Stimulated activated CD8-positive, alpha-beta memory T cell treated with anti-CD3 and anti-CD28 coated beads, Interleukin-15, amount 100 ng/mL, for 48 hours (primary cell): ENCODE measurements at places on chromosomes 2 and 18.

- DNase-seq: no peak
These were observed 859 bp downstream of the GREB1L start for GRCh38 chr18:21242780-21243401.

DNA sequence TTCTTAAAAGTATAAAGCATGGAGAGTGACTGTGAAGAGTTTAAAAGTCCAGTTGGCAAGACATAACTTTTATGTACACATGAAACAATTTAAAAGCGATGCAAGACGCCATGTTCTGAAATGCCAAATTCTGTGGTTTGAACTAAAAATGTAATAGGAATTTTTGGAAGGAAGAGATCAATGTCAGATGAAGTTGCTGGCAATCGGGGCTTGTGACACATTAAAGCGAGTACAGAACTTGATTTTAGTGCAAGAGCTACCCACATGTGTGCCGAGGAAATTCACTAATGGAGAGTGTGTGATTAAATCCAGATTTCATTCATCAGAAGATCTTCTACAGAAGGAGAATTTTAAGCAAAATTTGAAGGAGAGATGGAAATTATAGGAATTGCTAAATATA lies 220.2 kb upstream of the CCDC68 start:
- no peak for DNase-seq

DNA sequence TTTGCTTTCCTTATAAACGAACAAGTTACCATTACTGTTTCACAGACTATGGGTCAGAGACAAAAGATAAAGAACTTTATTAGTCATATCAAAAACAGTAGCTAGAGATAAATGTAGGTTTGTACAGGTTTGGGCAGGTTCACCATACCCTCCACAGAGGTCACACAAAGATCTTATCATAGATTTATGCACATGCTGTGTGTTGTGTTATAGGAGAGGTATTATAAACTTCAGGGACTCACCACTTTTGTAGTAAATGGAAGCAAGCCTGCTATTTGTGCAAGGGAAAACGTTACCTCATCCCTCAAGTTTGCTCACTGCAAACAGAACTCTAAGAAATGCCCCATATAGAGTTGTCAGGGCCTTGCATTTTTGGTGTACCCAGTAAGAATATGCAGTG lies 584.5 kb upstream of the LRRTM1 start:
- no peak for DNase-seq

DNA sequence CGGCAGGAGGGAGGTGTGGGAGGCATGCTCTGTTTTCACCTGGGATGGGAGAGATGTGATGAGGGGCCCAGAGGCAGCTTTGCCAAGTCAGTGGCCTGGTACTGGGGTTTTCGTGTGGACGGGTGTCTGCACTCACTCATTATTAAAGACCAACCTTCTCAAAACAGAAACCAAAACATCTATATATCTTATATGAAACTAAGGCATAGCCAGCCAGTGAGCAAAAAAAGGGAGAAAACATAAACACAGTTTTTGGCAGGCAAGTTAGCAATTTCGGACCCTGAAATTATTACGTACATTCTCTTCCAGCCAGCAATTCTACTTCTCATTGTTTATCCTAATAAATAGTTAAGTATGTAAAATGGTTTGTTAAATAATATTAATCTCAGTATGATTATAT lies 181.1 kb upstream of the SMAD2 start:
- DNase-seq: no peak

DNA sequence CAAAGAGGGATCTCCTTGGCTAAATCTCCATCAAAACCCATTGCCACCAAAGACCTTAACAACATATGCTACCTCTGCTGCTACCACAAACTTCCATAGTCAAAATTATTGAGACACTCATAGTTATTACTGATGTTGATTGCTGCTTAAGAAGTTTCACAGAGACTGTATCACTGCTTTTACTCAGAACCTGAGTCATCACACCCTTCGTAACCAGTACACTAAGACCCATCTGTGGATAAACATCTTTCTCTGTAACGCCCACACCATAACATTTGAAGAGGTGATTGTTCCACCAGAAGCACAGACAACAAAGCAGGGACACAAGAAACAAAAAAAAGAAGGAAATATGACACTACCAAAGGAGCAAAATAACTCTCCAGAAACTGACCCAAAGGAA lies 1563.1 kb downstream of the LRP1B start:
- DNase-seq: no peak

GRCh38 chr2:12419803-12420202 lies 296.9 kb upstream of the TRIB2 start:
- DNase-seq: no peak

DNA sequence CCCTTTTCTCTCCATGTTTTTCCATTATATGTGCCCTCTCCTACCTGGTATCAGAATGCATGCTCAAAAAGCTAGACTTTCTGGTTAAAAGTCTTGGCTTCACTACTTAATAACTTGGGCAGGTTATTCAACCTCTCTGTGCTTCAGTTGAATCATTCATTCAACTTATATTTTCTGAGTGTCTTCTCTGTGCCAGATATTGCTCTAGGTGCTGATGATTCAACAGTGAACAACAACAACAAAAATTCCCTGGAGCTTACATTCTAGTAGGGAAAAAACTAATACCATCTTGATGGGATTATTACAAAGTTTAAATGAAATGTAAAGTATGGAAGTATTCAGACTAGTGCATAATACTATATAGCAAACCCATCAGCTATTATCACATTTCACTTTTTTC lies 55.2 kb downstream of the SOS1 start:
- DNase-seq: no peak

DNA sequence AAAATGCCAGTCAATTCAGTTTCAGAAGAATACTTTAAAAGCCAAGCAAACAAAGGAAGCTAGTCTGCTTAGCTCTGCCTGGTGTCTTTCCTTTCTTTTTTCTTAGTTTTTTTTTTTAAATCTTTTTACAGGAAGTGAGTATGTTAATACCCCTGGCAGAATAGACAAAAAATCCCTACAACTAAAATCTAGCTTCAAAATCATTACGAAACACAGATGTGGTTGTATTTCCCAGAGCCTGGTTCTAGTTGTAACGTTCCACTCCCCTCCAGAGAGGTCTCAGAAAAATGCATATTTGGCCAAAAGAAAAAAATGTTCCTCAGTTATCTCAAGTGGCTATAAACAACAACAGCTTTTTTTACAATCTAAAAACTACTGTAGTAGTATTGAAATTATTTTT lies 202.1 kb upstream of the RND3 start:
- no peak for DNase-seq

DNA sequence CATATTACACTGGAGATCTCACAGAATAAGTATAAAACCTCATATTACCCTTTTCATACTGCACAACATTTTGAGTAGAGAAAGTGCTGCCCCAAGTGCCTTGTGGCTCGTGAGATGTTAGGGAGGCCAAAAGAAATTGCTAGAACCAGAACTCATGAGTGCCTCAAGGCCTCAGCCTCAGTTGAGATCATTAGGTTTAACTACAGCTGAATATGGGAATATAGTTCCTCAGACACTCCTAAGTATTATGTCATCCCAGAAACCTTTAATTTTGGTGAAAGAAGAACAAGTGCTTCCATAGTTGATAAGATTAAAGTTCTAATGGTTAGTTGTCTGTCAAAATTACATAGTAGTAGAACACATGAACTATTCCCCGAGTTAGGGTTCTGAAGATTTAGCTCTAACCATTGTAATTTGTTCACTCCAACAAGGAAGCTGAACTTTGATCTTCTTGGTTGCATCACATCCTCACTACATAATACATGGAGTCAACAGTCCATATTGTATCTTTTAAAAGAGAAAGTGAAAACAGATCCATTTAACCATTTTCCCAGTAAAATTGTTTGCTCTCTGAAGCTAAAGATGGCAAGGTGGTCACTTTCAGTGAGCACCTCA lies 9.6 kb upstream of the AQP4 start:
- no peak for DNase-seq

DNA sequence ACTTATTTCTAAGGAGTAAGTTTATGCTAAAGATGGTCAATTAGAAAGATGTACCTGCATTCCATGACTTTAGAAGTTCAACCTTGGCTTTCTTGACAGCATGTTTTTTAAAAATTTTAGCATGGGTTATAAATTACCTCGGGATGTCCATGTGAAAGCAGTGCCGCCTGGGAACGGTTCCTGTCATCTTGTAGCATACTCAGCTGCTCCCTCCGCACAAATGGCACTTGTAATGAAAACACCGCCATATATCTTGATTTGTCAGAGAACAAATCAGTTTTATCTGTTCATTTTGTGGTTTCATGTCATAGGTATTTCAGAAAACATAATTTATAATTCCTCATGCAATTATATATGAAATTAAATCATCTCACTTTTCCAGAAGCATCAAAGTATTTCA lies 38.3 kb downstream of the SATB2 start:
- DNase-seq: no peak

GRCh38 chr2:46435796-46436360 lies 43.5 kb upstream of the TMEM247 start:
- DNase-seq: no peak

GRCh38 chr2:217987391-217987790 lies 15.4 kb downstream of the TNS1 start:
- DNase-seq: no peak

GRCh38 chr2:101827246-101827645 lies 129.7 kb downstream of the MAP4K4 start:
- DNase-seq: no peak

DNA sequence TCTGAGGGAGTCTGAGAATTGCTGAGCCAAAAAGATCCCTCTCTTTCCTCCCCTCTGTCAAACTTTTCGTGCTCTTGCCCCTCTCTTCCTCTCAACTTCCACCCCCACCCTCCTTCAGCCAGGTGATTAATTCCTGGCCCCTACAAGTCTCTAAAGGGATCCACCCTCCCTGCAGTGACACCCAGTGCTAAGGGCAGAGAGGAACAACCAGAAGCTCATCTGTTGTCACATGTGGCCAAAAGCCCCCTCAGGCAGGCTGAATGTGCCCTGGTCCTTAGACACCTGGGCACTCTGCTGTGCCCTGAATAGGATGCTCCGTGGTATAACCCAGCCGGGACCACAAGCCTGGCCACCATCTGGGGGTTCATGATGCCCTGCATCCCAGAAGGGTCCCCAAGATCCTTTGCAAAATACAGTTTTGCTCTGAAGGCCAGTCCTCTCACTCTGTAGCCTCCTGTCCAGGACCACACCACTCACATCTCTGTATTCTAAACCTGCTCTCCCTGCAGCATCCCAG lies 234.4 kb downstream of the BCL11A start:
- DNase-seq: no peak

DNA sequence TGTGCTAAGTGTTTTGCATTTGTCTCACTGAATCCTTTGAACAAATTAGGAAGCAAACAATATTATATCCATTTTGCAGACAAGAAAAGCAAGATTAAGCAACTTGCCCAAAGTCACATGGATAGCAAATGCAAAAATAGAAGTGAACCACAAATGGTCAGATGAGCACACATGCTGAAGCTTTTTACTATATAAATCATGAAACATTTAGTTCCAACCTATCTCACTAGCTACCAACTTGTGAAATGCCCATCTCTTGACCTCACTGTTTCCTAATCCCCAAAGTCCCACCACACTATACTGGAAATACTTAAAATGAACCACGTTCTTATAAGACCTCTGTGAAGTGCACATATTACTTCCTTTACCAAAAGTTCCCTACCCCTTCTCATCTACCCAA lies 380.5 kb downstream of the ERBB4 start:
- DNase-seq: no peak

DNA sequence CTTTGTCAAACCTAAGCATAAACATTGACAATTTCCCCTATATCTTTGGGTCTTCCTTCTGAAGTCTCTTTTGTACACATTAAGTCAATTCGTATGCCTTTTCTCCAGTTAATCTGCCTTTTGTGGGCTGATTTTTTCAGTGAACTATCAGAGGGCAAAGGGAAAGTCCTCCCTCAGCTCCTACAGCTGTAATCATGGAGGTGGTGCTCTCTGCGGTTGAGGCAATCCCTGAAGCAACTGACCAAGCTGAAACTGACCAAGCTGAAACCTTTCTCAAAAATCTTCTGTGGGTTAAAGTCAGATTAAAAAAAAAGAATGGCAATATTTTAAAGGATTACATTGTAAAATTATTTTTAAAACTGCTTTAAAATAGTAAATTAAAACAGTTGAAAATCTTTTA lies 105.8 kb upstream of the DNAJC10 start:
- DNase-seq: no peak
